NCI-H446 treated with DMSO at 0.1 percent for 48 hours (cell line): ENCODE measurements at places on chromosomes 16 and 17.

DNA sequence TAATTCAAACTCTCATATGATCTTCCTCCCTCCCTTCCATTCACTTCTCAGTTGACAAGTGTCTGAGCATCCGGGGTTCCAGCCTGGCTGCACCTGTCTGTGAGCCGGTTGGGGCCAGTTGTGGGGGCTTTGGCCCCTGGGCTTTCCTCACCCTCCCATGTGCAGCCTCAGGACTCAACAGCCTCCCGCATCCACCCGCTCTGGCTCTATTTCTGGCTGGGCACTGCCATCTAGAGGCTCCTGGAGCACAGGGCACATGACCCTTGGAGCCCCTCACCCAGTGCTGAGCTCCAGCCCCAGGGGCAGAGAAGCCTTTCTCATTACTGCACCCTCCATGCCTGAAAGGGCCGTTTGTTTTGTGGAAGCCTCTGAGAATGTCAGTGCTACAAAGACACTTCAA is 43.3 kb downstream of the HAPSTR1 start:
- DNase-seq = peak; percentile 10

GRCh38 chr17:77304746-77305473 is 164.1 kb downstream of the SEC14L1 start:
- DNase-seq = no peak

GRCh38 chr17:81509207-81509971 is 3.2 kb downstream of the ACTG1 start:
- DNase-seq = no peak

GRCh38 chr17:80113033-80113484 is 11.7 kb downstream of the GAA start:
- no peak for DNase-seq

DNA sequence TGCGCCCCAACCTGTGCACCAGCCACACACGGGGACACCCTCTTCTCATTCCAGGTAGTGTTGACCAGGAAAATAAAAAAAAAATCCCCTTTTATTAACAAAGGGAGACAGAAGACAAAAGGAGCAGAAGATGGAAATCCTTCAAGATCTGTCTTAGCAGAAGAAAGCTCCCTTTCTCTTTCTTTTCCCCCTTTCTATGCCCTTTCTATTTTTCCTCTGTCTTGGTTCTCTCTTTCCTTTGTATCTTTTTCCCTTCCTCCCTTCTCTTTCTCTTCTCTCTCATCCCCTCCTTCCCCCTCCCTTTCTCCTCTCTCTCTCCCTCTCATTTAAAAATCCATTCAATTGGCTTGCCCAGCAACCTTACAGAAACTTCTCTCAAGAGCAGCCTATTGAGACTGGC is 254.1 kb upstream of the ZFHX3 start:
- no peak for DNase-seq

GRCh38 chr17:4573115-4573514 is 11.2 kb upstream of the SMTNL2 start:
- no peak for DNase-seq

- no peak for DNase-seq
Observed at GRCh38 chr16:53291757-53292392, 142.4 kb upstream of the RBL2 start.

DNA sequence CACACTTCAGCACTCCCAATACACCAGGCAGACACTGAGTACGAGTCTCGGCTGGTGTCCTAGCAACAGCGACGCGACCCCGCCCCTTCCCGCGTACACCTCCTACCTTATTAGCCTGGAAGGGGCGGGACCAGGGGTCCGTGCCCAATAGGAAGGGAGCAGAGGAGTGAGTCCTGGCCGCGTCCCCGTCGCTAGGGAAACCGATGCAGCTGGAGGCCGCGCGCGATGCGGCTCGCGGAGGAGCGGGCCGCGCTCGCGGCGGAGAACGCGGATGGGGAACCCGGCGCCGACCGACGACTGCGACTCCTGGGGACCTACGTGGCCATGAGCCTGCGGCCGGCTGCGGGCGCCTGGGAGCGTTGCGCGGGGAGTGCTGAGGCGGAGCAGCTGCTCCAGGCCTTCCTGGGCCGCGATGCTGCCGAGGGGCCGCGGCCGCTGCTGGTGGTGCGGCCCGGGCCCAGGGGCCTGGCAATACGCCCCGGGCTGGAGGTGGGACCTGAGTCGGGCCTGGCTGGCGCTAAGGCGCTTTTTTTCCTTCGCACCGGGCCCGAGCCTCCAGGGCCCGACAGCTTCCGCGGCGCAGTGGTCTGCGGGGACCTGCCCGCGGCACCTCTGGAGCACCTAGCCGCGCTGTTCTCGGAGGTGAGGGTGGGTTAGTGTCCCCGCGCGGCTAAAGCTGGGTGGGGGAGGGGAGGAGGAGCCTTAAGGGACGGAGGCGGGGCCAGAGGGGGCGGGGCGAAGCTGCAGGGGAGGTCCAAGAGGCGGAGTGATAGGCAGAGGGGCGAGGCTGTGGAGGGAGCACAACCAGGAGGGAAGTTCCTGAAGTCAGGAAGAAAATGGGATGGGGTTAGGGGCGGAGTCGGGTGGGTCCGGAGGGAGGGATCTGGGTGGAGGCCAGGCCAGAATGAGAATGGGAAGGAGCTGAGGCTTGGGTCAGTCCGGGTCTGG is at the start of gene DNAH9:
TSS of gene DNAH9 (plus strand) at position 197 of the 948 bp plus-strand sequence. CDS start at position 226, 29 bp downstream.
- peak; percentile 4 for DNase-seq

DNA sequence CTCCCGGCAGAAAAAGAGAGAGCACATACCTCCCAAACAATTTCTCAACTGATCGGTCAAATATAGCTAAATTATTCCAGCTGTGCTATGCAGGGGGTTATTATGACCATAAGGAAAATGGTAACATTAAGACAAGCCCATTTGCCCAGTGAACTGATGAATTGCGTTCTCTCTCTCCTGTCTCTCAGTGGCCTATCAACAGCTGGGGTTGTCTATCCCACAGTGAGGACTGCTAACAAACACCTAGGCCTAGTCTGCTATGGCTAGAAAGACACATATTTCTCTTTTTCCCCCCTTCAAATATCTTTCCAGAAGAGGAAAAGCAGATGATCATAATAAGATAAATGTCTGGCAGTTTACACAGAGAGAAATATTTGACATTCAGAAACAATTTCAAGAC is 263.8 kb upstream of the ELAC2 start:
- DNase-seq = no peak

- peak; percentile 66 for DNase-seq
Observed at GRCh38 chr17:70317421-70317820, 148.1 kb downstream of the KCNJ2 start.
